ENCODE measurements at places on chromosomes 16 and 17.

DNA sequence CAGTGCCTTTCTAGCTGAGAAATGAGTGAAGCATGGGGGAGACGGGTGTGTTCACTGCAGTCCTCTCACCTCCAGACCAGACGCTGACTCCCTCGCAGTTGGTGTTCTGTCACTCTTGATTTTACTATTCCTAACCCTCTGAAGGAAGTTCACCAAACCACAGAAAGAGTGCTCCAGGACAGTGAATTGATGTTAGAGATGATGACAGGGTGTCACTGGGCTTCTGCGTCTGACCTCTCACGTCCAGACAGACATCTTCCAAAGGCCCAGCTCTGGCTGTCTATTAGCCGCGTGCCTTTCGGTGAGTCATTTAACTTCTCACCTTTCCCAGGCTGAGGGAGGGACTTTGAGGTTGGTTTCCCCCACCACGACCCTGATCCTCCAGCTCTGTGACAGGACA, 8.2 kb downstream of the CRAMP1 start:
- no peak for DNase-seq

DNA sequence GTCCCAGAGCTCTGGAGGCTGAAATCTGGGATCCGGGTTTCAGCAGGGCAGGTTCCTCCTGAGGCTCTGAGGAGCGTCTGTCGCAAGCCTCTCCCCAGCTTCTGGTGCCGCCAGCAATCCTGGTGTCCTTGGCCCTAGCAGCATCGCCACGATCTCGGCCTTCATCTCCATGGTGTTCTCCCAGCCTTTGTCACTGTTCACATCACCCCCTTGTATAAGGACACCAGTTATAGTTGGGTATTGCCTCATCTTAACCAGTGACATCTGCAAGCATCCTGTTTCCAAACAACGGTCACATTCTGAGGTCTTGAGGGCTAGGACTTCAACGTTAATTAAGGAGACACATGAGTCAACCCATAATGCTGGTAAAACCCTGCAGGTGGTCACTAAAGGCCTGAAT, 2.8 kb upstream of the PPP1R27 start:
- DNase-seq = no peak

- DNase-seq = no peak
Observed at GRCh38 chr17:66378296-66378695, 75.9 kb downstream of the PRKCA start.

GRCh38 chr17:8392674-8393469, 4.8 kb downstream of the RNF222 start:
- no peak for DNase-seq

GRCh38 chr17:75270218-75270965, 639 bp downstream of the MIF4GD start:
- peak; percentile 62 for DNase-seq

DNA sequence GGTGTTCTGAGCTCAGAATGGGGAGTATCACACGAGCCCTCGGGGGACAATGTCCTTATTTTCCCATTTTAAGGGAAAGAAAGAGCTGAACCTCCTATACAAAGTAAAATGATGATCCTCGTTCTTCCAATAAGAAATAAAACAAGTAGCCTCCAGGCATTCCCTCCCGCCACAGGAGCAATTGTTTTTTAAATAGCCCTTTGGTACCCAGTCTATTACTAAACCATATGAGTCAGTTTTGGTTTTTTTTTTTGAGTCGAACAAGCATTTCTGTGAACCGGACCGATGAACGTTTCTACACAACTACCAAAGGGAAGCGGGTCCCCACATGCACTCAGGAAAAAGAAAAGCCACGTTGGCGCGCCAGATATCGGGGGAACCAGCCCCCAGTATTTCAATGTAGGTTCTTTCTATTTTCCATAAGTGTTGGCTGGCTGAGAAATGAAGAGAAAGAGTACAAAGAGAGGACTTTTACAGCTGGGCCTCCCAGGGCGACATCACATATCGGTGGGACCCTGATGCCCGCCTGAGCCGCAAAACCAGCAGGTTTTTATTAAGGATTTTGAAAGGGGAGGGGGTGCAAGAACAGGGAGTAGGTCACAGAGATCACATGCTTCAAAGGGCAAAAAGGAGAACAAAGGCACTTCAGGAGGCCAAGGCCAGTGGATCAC, 3.8 kb upstream of the DCXR start:
- no peak for DNase-seq

DNA sequence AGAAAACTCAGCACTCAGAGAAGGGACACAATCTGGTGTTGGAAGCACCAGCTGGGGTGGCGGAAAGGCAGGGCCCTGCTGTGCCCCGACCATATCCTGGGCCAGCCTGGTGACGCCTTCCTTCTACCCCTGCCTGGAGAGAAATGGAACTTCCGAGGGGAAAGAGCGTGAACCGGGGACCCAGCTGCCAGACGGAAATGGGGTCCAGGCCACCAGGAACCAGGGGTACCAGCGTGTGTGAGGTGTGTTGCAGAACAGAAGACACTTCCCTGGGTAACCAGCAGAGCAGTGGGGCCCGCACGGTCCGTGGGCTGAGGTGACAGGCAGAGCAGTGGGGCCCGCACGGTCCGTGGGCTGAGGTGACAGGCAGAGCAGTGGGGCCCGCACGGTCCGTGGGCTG, 6.8 kb downstream of the RAB40B start:
- no peak for DNase-seq

GRCh38 chr16:64830653-64831052, 291.2 kb downstream of the CDH11 start:
- DNase-seq = no peak

GRCh38 chr17:34416116-34416515, 53.1 kb upstream of the CCL1 start:
- DNase-seq = no peak

GRCh38 chr16:86895606-86896005, 317.3 kb downstream of the FOXL1 start:
- DNase-seq = no peak

GRCh38 chr16:68065716-68066305, 19.4 kb upstream of the NFATC3 start:
- DNase-seq = no peak

- DNase-seq = no peak
Observed at GRCh38 chr17:35740997-35741931, 9.8 kb downstream of the RASL10B start.

GRCh38 chr17:60353773-60354172, 38.2 kb downstream of the USP32 start:
- DNase-seq = no peak

GRCh38 chr16:85556456-85557082, 56.6 kb upstream of the GSE1 start:
- no peak for DNase-seq

GRCh38 chr16:88809068-88809675, 2.6 kb downstream of the APRT start:
- DNase-seq = no peak

- DNase-seq = no peak
Observed at GRCh38 chr16:85362443-85362842, 250.2 kb upstream of the CIBAR2 start.
